HepG2 (cell line): ENCODE measurements at places on chromosomes 1 and 21. TPM values are rescaled to one million over a fixed set of nuclear protein-coding genes. Genes with fewer than 3 reads are reported as not detected.
A peak's percentile ranks its signal among the peaks of the same experiment; 100 is the strongest.

DNA sequence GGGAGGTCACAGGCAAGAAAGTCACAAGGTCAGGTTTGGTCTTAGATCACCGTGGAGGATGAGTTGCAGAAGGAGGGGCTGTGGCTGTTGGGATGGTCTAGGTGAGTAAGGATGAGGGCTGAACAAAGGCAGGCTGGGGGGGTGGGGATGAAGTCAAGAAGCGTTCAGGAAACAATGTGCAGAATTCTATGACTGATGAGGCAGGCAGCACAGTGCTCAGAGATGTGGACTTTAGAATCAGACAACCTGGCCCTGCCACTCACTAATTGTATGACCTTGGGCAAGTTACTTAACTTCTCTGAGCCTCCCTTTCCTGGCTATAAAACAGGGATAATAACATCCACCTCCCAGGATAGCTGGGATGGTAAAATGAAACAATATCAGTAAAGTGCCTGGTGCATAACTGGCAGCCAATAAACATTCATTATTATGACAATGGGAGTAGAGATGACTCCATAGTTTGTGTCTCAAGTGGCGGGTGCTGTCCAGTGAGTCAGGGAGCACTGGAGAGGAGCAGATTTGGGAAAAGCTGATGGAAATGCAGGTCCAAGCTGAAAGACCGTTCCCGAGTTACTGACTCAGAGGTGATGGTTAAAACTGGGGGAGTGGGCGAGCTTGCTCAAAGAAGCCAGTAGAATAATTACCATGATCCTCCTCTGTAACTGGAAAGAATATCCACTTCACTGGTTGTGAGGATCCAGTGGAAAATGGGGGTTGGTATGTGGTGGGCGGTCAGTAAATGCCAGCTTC, 2.1 kb downstream of the TIE1 start:
- peak; percentile 16 for DNase-seq

GRCh38 chr1:19169642-19170041, 40.4 kb downstream of the UBR4 start:
- no peak for DNase-seq

The SPATA1 gene
- 1.1 and 1.4 TPM in 2 replicates for total RNA-seq

DNA sequence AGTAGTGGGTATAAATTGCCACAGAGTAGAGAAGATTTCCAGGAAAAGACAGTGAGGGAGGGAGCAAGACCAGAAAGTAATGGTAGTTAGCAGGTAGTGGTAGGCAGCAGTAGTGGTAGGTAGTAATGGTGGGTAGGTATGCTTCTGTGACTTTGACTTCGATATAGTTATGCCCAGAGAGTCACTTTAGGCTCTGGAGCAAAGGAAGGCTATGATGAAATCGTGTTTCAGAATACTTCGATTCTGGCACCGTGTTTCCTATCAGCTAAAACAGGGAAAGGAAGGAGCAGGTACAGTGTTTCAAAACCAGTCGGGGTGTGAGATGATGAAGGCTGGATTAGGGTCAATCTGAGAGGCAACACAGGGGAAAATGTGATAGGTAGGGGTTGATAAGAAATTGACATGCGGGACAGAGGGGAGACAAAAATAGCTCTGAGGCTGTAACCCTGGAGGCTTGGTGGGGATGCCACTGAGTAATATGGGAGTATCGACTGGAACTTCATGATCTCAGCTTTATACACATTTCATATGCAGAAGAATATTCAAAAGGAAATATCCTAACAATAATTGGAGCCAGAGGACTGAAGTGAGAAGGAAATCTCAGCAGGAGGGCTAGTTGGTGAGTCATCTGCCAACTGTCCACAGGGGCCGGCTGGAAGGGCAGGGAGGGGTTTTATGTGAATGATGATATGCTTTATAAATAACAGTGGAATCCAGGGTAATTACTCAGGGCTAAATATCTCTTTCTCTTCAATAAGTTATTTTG, 25.2 kb upstream of the TRIM45 start:
- DNase-seq: no peak

GRCh38 chr1:109719337-109719837, 7.3 kb downstream of the GSTM5 start:
- no peak for DNase-seq

DNA sequence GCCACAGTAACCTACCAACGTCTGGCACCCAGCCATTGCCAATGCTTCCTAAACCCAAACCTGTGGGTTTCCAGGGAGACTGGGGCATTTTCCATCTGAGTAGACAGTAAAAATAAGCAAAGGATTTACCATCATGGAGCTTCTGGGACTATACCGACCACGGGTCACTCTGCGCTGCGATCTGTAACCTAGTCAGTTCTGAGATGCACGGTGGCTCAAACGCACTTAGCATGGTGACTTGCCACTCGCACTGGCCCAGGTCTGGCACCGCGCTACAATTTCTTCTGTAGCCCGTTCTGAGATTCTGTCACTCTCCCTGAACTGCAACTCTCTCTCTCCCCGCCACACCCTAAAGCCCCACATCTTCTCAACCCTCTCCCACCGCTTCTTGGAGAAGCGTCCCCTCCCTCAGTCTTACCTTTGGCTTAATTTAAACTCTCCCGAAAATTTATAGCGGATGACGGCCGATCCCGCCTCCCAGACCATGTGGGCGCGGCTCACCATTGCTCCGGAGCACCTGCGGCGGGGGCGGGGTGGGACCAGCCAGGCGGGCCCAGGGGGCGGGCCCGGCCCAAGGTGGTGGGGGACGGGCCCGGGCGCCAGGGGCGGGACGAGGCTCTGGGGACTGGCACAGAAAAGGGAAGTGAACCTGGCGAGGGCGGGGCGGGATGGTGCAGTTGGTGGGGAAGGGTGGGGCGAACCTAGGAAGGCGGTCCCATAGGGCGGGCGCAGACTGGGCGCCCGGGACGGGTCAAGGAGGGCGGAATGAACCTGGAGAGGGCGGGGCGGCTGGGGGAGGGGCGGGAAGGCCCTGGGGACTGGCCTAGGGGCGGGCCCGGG, 493 bp upstream of the MAP3K21 start:
- no peak for DNase-seq

The RNF186 gene
- total RNA-seq: 0.20 TPM in 1 of 2 replicates, not detected in the other

DNA sequence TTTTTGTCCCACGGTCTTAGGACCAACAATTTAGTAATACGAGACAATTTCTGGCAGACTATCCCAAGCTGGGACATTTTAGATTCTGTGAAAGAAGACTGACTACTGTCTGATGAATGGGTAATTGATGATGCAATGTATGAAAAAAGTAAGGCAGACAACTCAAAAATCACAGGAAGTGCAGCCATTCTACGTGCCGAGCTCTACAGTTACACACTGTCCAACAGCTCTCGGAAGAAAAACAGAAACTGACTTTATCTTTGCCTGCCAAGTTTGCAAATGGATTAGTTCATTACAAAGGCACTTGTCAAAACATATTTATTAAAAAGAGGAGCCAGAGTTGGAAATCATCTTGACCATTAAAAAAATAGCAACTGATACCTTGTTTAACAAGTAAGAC, 31.3 kb downstream of the ZBTB8B start:
- DNase-seq: no peak

The EPHX1 gene
- 28.8 and 36.5 TPM in 2 replicates for total RNA-seq

DNA sequence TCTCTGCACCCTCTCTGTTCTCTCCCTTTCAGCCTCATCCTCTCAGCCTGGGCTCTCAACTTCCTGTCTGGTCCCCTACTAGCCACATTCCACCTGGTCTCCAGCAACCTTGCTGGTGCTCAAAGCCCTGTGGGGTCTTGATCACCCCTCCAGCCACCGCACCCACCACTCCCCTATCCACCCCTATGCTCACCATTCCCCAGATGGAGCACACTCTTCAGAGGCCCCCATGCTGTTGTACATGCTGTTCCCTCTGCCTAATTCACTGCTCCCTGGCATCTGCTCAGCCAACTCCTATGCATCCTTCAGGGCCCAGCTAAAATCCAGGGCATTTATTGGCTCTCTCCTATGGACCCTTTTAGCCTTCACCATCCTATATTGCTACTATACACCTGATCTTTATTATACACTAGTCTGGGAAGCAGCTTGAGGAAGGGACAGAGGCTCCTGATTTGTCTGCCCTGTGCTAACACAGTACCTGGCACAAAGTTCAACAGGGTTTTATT, 81.0 kb downstream of the GLIS1 start:
- DNase-seq: no peak

DNA sequence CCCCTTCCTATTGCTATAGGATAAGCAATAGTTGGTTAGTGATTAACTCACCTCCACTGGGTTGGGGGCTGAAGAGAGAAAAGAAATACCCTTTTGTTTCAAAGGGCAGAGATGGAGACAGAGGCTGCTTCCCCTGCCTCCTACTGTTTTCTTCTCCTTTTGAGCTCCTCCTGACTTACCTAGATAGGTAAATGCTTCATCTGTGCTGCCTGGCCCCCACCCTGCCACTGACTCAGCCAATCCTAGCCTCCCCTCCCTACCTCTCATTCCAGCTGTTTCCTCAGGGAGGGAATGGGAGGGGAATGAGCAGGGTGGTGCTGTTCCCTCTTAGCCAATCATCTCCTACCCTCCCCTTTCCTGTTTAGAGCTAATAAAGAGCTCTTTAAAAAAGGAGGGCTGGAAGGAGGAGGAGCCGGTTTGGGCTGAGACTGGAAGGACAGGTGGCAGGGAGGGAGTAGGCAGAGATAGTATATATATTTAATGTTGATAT, at the start of gene C1orf116:
C1orf116 (minus strand) TSS at position 229 of the 490 bp plus-strand sequence. CDS start 5,158 bp downstream, outside the sequence.
- peak; percentile 60 for DNase-seq

- DNase-seq: no peak
These were observed 29.9 kb downstream of the HHAT start for GRCh38 chr1:210358626-210359025.

DNA sequence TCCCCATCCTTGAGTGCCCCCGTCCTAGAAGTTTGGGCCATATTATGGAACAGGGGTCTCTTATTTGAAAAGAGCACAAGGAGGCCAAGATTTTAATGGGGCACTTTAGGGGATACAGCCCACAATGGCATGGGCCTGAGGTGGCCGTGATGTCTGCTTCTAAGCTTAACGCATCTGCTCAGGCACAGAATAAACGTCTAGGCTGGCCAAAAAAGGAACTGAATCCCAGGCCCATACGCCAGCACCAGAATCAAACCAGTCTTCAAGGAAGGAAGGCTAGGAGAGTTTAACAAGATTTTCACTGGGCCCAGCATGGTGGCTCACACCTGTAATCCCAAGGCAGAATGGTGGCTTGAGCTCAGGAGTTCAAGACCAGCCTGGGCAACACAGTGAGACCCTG, 9.2 kb upstream of the SARS1 start:
- DNase-seq: no peak

DNA sequence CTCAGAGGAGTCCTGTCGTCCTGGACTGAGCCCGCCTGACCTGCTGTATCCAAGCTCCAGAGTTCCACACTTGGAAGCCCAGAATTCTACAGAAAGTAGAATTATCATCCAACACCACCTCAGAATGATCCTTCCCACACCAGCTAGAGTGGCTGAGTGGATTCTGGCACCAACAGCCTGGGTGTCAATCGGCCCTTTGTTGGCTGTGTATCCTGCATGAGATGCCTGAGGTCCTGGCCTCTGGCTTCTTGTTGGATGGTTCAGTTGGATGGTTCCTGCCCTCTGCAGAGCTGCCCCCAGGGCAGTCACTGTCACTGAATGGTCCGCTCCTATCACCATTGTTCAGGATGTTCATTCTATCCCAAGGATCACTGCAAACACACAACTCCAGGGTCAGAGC, 49.8 kb downstream of the PGBD5 start:
- DNase-seq: no peak

DNA sequence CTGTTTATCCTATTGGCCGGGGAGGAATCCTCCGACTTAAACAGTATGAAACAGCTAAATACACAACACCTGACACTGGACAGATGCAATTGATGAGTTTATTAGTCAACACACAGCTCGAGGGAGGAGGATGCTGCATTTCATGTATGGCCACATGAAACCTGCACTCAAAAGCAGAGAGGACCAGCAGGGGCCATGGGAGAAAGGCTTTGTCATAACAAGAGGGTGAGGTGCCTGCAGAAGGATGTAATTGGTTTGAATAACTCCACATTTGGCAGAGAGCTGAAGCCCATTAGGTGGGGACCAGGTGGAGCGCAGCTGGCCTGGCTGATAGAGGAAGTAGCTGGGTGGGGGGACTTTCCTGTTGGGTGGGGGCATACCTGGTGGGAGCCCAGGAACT, 599.1 kb downstream of the PTPRU start:
- no peak for DNase-seq

The SEMA6C gene
- total RNA-seq: 0.80 and 1.4 TPM in 2 replicates

The CYP4A22 gene
- total RNA-seq: not detected in 2 replicates

GRCh38 chr1:52640697-52641096, 7.7 kb downstream of the SHISAL2A start:
- DNase-seq: no peak

GRCh38 chr1:151988405-151988923, 5.2 kb downstream of the S100A10 start:
- no peak for DNase-seq

DNA sequence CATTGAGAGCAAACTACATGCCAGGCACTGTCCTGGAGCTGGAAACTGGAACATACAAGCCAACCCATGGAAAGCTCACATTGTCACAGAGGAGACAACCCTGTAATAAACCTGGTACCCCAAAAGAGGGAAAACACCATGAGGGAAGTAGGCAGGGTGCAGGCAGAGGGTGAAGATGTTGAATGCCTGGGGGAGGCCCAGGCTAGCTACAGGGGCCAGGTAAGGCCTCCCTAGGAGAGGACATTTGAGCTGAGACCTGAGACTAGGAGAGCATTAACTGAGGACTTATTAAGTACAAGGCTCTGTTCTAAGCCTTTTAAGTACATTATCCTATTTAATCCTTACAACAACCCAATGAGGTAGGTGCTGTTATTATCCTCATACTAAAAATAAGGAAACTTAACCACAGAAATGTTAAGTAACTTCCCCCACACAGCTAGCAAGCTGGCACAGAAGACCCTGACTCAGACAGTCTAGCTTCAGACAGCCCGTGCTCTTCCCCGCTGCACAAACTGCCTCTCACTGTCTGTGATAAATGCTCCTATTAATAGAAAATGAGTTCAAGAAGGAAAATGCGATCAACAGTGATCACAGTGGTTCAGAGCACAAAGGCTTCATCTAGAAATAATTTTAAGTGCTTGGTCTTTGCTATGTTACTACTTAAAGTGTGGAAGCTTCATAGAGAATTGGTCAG, 41.8 kb downstream of the ZNF281 start:
- DNase-seq: no peak

The PARP1 gene
- 85.2 and 125 TPM in 2 replicates for total RNA-seq

The FALEC gene
- total RNA-seq: 0.71 TPM in 1 of 2 replicates, not detected in the other

GRCh38 chr1:166980383-166980782, 5.0 kb upstream of the ILDR2 start:
- DNase-seq: no peak

The TMEM50B gene
- 13.9 and 29.9 TPM in 2 replicates for total RNA-seq

- no peak for DNase-seq
These were observed 39.3 kb downstream of the DNTTIP2 start for GRCh38 chr1:93839753-93840152.

GRCh38 chr1:161727256-161727924, 6.0 kb downstream of the FCRLB start:
- DNase-seq: no peak

- no peak for DNase-seq
These were observed 90.7 kb downstream of the JAK1 start for GRCh38 chr1:64875606-64876005.
